ENCODE measurements at places on chromosomes 11 and 22.

DNA sequence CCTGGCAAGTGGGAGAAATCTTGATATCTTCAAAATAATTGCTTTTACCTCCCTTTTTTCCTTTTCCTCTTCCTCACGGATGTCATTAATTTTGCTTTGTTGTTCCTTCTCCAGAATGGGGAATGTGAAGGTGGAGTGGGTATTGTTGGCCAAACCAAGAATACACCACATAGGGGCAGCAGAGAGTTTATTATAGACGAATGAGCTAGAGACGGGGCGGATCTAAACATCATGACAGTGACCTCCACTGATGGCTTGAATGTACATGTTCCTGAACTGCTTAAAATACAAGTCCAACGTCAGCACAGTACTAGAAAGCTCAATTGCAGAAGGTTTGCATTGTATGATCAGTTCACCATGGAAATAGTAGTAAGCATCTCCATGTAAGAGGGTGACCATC is 122.3 kb upstream of the SNX19 start:
- DNase-seq, result no peak

- peak; percentile 91 for DNase-seq
Measured at GRCh38 chr11:59560702-59561473, 49.5 kb downstream of the OR4D9 start.

DNA sequence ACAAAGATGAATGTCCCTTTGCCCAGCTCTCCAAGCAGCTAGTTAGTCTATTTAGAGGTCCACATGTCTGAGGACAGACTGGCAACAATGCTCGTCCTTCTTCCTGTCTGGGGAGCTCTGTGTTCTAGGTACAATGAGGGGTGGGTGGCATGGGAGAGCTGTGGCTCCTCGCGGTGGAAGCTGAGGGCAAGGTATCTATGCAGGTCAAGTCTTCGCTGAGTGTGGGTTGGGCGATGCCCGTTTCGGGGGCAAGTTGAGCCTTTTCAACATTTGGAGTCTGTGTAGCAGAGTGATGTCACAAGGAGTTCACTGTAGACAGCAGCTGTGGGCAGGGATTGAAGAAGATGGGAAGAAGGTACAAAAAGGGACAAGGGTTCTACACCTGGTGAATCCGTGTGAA is 163.2 kb downstream of the FEZ1 start:
- DNase-seq, result no peak

- DNase-seq, result no peak
Measured at GRCh38 chr11:74534216-74534945, 40.9 kb upstream of the LIPT2 start.

DNA sequence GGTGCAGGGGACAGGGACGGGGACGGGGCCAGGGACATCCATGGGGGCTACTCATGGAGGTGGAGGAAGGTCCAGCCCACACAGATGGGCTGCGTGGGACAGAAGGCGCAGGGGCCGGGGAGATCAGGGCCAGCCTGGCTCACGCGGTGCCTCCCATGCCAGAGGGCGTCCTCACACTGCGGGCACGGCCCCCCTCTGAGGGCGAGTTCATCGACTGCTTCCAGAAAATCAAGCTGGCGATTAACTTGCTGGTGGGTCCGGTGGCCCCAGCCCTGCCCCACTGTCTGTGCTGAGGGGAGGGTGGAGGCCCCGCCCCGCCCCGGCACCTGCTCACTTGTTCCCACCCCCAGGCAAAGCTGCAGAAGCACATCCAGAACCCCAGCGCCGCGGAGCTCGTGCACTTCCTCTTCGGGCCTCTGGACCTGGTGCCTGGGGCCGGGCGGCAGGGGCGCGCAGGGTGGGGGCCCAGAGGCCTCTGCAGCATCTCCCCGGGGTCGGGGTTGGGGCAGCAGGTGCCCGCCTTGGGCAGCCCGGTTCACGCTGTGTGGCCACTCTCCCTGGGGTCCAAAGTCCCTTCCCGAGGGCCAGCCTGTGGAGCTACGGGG is 15.8 kb downstream of the EPS8L2 start:
- DNase-seq, result peak; percentile 65

DNA sequence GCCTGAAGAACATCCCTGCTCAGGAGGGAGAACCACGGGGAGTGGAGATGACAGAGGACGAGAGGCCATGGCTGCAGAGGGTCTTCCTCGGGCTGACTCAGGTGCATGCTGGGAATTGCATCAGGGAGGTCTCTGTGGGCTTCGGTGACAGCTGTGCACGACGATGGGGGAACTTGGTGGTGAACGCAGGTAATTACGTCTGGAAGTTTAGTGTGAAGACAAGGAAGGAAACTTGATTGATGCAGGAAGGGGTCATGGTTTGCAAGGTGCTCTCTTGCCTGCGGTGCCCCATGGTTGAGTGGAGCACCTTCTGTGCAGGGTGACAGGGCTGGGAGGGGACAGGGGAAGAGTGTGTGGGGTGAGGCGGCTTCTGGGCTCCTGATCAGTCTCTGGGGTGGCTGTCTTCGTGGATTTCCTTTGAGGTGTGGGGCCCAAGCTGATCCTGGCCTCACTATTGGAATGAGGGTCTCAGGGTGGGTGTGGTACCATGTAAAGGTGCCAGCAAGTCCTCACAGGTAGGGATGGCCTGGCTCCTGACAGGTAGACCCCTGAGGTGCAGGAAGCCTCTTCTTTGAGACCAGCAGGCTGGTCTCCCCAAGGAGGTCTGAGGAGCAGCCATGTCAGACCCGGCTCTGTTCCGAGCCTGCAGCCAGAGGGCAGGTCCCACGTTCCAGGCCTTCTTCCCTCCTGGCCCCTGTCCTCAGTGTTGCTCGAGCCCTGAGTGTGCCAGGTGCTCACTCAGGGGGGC is 1020.1 kb downstream of the TBC1D22A start:
- DNase-seq, result no peak

DNA sequence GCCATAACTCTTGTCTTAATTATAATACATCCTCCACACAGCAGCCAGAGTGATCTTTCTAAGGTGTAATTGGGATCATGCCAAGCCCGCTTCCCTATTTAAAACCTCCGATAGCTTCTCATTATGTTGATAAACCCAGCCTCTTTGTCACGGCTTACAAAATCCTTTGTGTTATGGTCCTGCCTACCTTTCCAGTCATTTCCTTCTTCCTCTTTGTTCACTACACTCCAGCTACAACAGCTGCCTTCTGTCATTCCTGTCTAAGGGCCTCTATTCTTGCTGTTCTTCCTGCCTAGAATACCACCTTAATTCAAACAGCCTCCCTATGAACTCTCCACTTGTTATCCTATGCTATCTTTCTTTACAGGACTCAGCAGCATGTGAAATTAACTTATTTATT is 70.6 kb upstream of the CAPRIN1 start:
- DNase-seq, result no peak

GRCh38 chr11:914204-914603 is 3.6 kb upstream of the CHID1 start:
- no peak for DNase-seq

GRCh38 chr22:42444077-42444904 is 12.1 kb upstream of the NFAM1 start:
- DNase-seq, result peak; percentile 82

DNA sequence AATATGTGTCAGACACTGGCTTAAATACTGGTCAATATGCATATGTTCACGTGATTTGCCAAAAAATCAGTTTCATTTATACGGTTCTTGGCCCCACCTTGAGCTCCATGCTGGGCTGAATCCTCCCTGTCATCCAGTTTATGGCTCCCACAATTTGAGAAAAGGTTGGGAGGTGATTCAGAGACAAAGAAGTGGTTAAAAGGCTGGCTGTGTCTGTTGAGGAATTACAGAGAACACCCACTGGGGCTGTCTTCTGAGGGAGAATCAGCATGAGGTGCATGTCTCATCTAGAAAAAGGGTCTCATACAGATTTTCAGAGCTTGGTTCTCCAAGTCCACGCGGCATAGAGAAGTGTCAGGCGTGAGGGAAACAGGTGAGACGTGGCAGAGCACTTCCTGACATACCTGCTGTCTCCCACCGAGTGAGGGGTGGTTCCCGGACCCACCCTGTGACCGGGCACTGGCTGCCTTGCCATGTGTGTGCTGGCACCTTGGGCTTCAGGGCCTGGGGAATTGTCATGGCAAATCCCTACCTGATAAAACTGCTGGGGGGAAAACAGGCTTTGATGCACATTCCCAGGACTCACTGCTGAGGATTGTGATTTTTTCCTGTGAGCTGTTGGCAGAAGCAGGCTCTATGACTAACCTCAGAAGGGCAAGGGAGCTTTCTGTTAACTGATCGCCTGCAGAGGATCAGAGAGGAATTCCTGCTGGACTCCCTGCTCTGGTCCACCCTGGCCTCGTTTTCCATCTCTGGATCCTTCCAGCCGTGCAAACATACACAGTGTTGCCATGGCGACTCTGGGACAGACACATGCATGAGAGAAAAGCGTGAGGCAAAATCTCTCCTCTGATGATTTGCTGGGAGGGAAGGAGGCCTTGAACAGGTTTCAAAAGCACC is 223.6 kb downstream of the ADAMTS15 start:
- DNase-seq, result no peak

GRCh38 chr11:62914416-62914815 is 6.7 kb downstream of the CHRM1 start:
- no peak for DNase-seq

DNA sequence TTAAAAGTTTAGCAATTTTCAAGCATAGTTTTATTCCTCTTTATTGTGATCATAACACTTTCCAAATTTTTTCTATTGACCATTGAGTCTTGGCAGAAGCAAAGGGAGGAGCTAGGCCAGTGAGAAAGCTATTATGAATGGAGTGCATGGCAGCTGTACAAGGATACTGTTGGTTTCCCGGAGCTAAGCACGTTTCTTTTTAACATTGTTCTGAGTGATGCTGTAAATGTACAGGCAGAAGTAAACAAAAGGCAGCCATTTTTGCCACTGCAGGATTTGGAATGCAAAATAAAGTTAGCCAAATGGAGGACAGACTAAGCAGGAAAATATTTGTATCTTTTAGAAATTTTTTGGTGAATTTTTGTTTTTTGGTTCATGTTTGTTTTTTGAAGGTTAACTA is 16.2 kb downstream of the CBL start:
- DNase-seq, result no peak

GRCh38 chr22:37440875-37441274 is 13.6 kb upstream of the ELFN2 start:
- no peak for DNase-seq

DNA sequence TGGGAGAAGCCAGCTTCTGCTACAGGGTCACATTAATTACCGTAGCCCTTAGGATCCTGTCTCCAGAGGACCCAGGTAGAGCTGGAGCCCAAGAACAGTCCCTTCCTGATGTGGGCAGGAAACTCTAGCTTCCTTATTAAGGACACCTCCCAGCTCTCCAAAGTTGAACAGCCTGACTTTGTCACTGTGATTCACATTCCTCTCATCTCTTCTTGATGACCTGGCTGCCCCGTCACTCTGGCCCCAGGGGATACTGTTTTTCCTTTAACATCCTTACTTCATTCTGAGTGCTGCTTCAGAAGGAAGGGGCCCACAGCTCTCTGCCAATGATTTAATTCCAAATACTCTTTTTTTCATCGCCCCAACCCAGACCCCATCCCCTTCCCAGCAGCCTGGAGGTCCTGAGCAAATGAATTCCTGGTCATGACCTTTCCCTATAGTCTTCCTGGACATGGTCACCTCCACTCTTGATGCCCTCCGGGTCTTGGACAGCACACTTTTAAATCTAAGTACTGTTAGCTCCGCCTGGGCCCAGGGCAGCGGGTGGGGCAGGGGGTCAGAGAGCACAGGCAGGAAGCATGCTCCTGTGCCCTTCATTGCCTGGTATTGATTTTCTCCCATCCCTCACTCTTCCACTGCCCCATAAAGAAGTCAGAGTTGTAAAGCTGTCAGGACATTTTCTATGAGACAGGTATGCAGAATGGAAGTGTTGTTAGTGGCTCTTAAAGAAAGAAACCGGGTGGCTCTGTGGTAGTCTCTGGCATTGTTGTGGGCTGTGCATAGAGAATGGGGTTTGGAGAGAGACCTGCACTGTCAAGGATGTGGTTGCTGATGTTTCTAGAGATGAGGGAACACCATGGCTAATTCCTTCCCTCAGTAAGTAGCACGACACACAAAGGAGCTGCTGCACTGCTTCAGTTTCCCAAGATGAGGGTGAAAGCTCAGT is 22.3 kb upstream of the SPON1 start:
- DNase-seq, result no peak

Data from stimulated activated CD4-positive, alpha-beta T cell treated with anti-CD3 and anti-CD28 coated beads, Interleukin-15, amount 100 ng/mL, for 24 hours (primary cell).